Caki2 (cell line): ENCODE measurements at places on chromosomes 7 and 10.

GRCh38 chr7:70489813-70490212 lies 642.1 kb upstream of the GALNT17 start:
- no peak for DNase-seq

DNA sequence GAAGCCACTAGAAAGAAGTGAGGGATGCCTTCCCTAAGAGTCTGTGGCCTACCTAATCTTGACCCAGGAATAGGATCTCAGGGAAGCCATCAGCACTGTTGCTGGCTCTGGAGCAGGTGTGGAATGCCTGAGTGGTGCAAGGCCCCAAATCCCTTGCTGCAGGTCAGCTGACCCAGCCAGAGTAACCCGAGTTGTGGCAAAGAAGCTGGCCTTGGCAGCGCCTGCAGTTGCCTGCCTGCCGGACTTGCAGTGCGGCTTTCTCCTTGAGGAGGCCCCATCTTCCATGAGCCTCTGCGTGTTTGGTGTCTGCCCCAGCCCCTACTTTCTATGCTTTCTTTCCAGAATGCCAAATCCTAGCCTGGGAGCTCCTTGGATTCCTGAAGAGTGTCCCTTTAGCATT lies 5.8 kb downstream of the KIAA1217 start:
- DNase-seq, result no peak

- peak; percentile 23 for DNase-seq
These were observed 44.3 kb downstream of the TRRAP start for GRCh38 chr7:98922392-98923187.

DNA sequence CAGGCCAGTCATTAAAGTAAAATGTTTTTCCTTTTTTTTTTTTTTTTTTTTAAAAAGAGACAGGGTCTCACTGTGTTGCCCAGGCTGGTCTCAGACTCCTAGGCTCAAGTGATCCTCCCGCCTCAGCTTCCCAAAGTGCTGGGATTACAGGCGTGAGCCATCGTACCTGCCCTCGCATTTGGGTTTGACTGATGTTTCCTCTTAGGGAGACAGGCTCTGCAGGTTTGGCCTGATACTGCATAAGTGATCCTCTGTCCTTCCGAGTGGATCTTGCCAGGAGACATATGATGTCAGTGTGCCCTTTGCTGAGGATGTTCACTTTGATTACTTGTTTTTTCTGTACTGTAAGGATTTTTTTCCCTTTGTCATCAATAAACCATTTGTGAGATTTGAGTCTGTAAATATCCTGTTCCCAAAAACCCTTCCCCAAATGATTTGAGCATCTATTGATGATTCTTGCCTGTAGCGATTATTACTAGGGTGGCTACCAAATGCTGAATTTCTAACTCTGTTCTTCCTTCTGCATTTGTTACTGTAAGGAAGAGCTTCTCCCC lies 19.7 kb downstream of the LIMK1 start:
- no peak for DNase-seq
